Spleen (tissue), 13 donors: ENCODE measurements at places on chromosomes 2 and 18. TPM values are rescaled to one million over a fixed set of nuclear protein-coding genes. Genes with fewer than 3 reads are reported as not detected.

DNA sequence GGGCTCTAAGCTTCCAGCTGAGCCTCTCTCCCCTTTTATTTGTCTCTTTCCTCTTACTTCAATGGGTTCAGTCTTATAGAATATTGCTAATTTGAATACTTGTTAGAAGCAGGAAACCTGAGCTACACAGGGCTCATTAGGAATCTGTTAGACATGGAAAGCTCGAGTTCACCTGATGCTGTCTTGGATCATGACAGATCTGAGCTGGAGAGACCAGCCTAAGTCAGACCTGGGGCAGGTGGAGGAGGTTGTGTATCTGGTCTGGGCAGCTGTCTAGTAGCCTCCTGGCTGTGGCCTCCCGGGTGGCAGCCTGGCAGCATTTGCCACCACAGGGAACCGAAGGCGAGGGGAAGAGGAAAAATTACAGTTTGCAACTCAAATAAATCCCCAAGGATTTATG lies 185.9 kb downstream of the ICOS start:
- no peak for DNase-seq

- no peak for DNase-seq
Measured at GRCh38 chr2:69615078-69615625, 28.4 kb downstream of the AAK1 start.

DNA sequence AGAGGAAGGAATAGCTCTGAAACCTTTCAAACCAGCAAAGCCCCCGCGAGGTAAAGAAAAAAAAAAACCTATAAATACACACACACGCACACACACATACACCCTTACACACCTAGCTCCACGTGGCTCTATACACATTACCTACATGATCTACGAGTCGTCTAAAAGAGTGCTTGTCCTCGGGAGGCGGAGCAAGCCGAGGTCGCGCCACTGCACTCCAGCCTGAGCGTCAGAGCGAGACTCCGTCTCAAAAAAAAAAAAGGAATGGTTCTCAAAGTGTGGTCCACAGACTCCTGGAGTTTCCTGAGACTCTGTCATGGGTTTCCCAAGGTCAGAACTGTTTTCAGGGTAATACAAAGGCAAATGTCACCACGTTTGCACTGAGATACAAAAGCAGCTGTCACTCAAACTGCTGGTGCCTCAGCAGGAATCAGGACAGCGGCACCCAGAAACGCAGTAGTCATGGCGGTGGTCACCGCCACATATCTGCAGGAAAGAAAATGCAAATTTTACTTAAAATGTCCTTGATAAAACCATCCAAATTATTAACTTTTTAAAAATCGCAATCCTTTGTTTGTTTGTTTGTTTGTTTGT lies 130.0 kb upstream of the GPC1 start:
- DNase-seq = peak; percentile 4

DNA sequence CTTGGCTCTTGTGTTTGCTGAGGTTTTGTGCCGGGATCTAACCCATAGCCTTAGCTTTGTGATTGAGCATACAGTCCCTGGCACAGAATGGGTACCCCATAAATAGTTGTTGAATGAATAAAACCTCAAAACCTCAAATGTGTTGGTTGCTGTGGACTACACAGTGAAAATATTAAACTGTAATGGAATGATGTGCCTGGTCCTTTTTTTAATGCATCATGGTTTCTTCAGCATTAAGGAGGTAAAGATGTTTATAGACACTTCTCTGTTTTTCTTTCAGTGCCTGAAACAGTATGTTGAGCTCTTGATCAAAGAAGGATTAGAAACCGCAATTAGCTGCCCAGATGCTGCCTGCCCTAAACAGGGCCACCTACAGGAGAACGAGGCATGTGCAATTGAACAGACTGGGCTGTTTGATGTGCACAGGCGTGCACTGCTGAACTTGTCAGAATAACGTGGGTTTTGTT lies 97.0 kb downstream of the RNF144A start:
- peak; percentile 67 for DNase-seq

DNA sequence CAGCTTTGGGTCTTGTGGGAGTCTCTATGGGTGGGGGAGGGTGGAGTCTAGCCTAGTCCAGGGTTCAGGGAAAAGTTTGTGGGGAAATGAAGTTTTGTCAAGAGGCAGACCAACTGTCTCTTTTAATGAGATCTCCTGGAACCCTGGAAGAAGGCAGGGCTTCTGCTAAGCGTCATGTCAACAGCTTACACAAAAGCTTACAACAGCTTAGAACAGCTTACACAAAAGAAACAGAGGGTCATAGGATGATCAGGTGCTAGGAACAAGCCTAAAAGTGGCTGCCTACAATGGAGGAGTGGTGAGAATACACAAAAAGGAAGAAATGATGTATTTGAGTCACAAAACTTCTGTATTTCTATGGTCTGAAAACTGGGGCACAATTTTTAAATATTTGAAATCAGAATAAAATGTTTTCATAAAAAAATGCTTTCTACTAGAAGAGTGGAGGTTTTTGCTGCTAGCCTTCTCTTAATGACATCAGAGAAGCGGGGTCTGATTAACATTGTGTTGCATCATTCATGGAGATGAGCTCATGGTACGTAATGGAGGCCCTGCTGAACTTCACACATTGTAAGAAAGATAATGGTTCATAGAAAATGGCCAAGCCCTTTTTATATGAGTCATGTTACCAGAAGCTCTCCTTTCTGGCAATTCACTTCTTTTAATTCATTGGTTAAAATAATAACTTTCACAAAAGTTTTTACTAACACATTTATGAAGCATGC lies 351.0 kb downstream of the PIK3C3 start:
- no peak for DNase-seq

DNA sequence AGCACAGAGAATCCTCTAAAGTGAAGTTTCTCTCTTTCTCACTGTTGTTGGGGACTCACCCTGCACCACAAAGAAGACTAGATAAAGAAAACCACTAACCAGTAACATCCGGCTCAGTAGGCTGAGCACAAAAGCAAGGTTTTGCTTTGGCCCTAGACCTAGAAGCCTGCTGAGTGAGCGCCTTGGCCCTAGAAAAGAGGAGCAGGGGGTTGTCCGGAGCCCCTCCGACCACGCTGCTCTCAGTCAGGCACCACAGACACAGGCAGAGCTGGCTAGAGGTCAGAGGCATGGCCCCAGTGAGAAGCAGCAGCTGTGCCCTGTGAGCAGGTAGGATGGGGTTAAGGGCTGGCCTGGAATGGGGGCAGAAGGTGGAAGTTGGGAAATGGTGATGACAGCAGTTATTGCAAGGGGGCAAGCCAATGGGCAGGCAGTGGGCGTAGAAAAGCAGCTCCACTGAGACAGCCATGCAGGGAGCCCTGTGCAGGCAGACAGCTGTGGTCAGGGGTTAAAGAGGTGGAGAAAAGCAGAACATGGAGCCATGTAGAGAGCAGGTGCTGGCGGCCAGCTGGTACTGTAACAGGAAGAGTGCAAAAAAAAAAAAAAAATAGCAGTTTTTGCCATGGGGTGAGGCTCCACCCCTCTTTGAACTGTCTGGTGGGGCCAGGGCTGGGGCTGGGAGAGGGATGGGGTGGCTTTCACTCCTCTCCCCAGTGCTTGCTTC lies 36.9 kb upstream of the SLC14A1 start:
- peak; percentile 90 for DNase-seq

GRCh38 chr2:72979896-72980295 lies 62.6 kb downstream of the EMX1 start:
- DNase-seq = peak; percentile 9

GRCh38 chr18:64149916-64150438 lies 1.1 kb upstream of the LINC00305 start:
- DNase-seq = no peak

- no peak for DNase-seq
Measured at GRCh38 chr2:197711578-197711977, 6.4 kb downstream of the MARS2 start.

DNA sequence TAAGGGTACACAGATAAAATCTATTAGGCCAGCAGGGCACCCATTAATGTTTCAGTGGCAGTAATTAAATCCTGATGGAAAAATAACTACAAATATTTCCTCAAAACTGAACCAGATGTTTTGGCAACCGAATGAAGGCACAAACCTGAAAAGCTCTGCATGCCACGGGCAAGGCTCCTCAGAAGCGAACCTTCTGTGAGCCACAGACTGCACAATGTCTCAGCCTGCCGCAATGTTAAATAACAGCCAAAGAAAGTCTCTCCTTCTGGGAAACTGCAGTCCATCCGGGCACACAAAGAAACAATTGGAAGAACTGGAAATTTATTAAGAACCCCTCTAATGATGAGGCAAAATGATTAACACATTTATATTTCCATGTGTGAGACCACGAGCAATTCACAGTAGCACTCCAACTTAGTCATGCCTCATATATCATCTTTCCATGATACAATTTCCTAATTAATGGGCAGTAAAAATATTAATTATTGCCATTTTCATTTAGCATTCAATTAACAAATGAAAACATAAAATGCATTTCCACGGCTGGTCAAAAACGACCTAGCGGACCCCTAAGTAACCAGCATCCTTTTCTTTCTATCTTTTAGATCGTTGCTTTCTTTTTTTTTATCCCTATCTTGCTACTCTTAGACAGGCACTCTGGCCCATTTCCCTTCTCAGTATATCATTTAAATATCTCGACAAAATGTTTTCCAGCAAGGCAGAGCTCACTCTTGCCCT lies 237.5 kb downstream of the EPHA4 start:
- DNase-seq = no peak

GRCh38 chr2:216900406-216900805 lies 40.5 kb upstream of the TNP1 start:
- no peak for DNase-seq

GRCh38 chr2:12486205-12487118 lies 230.3 kb upstream of the TRIB2 start:
- no peak for DNase-seq

DNA sequence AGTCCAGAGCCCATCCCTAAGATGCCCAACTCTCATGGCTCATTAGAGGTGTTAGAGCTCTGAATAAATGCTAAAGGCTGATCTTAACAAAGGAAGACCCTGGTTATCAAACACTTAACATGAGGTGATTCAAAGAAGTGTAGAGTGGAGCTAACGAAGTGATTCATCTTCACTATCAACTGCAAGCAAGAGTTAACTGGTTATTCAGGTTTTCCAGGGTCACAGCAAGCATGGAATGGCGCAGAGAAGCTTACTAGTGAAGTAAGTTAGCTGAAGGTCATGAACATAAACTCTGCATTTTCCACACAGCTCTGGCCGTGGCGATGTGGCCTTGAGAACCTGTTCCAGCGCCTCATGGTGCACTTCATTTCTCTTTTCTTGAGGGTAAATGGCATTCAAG lies 17.0 kb downstream of the RND3 start:
- DNase-seq = no peak

DNA sequence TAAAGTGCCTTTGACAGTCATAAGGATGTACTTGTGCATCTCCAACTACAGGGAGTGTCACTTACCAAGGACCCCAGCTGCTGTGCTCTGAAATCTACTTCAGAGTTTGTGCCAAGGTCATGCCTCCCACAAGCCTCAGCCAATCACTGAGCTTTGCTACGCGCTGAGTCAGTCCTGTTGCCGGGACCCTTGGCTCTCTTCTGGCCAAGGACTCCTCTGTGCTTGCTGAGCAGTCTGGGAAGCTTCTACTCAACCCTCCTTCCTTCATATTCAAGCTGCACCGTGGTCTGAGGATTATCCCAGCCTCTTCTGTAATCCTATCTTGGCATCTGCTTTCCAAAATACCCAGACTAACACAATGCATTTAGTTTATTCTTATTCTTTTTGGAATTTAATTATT lies 398.9 kb upstream of the FANCL start:
- DNase-seq = no peak

The ASXL3 gene
- total RNA-seq = 0.29 TPM

The LGALSL gene
- total RNA-seq = 13.5 TPM

The DSG2 gene
- 0.09 TPM for total RNA-seq

The SNTG2 gene
- total RNA-seq = 19.5 TPM
